ENCODE measurements at places on chromosomes 12 and 14. TPM values are rescaled to one million over a fixed set of nuclear protein-coding genes. Genes with fewer than 3 reads are reported as not detected.

Gene FNTB
- total RNA-seq, result 16.7 TPM

Gene CNIH1
- total RNA-seq, result 71.5 TPM

Gene RNASE12
- total RNA-seq, result not detected

Gene CLEC6A
- not detected for total RNA-seq

Gene CLEC12A
- 0.52 TPM for total RNA-seq

Gene CCDC197
- not detected for total RNA-seq

Gene TC2N
- 216 TPM for total RNA-seq

Gene MAPKAPK5
- 47.6 TPM for total RNA-seq

Gene MIPOL1
- total RNA-seq, result not detected

Gene CPNE6
- not detected for total RNA-seq

Gene RHNO1
- 61.4 TPM for total RNA-seq

Gene TSHR
- 1.0 TPM for total RNA-seq

Gene DEGS2
- total RNA-seq, result 0.15 TPM

Gene KRT85
- total RNA-seq, result not detected

Gene ABCC9
- not detected for total RNA-seq

Gene CLEC9A
- not detected for total RNA-seq

Gene DPPA3
- not detected for total RNA-seq

Gene TCL1B
- not detected for total RNA-seq

Gene FGF6
- not detected for total RNA-seq

Gene MYRFL
- total RNA-seq, result not detected

Gene LAG3
- total RNA-seq, result 12.0 TPM

Gene DLGAP5
- total RNA-seq, result 117 TPM

Gene CD163L1
- not detected for total RNA-seq

Gene PARPBP
- 28.4 TPM for total RNA-seq

Gene SLCO1B1
- not detected for total RNA-seq

Measured in activated CD4-positive, alpha-beta T cell treated with anti-CD3 and anti-CD28 coated beads, Interleukin-2, amount 10 ng/mL, durations not matched to agents 7 days and 5 days (primary cell).